ENCODE measurements at places on chromosomes 2 and 18.

- no peak for DNase-seq
These were observed 11.4 kb downstream of the IL1F10 start for GRCh38 chr2:113079131-113079530.

DNA sequence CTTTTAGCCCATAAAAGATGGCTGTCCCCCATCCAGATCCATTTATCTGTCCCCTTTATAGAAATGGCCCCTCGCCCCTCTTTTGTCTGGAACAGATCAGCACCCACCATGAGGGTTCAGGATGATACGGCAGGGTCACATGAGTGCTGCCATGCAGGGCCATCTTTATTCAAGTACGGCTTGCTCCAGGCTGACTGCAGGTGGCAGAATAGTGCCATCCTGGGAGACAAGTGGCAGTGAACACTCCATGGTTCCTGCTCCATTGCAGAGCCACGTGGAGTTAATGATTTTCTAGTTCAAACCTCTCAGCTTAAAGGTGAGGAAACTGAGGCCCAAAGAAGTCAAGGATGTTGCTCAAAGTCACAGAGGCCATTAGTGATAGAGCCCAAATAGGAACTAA is 180.6 kb downstream of the CLIP4 start:
- DNase-seq = no peak

- no peak for DNase-seq
These were observed 1.4 kb downstream of the ELP2 start for GRCh38 chr18:36130883-36131653.

- DNase-seq = no peak
These were observed 266.9 kb downstream of the ZNF385B start for GRCh38 chr2:179594268-179595112.

DNA sequence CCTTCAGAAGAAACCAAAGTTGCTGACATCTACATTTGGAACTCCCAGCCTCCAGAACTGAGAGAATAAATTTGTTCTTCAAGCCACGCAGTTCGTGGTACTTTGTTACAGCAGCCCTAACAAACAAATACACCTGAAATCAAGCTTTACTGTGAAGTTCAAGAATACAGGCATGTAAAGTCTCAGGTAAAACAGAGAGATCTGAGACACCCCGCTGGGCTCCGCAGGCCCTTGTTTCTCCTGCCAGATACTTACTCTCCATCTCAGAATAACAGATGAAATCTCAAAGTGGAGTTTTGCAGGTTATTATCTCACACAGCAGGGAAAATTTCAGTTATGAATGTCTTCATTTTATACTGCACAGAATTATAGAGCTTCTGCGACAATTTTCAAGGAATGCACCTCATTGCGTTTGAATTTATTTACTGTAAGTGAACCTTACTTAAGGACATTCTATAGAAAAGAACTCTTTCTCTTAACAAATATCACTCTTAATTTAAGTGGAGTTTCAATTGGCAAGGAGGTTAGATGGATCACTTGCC is 492.4 kb upstream of the LRATD1 start:
- no peak for DNase-seq

DNA sequence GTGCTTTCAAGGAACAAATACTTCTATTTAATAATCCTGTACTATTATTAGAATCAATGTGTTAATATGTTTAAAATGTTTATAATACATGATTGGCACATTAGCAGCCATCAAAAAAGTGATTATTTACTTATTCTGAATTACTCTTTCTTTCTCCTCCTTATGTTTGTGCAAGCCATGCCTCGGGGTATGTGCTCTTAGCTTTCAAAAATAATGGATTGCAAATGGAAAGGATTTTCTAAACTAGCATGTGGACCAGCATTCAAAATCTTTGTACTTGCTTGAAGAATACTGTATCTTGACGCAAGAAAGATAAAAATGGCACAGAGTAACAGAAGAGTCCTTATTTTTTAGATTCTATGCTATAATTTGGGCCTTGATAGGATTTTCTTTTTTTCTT is 156.5 kb downstream of the CDH7 start:
- no peak for DNase-seq

- DNase-seq = no peak
These were observed 111.5 kb upstream of the RNU4ATAC start for GRCh38 chr2:121419081-121419699.

GRCh38 chr2:140593132-140593531 is 1537.7 kb downstream of the LRP1B start:
- no peak for DNase-seq

DNA sequence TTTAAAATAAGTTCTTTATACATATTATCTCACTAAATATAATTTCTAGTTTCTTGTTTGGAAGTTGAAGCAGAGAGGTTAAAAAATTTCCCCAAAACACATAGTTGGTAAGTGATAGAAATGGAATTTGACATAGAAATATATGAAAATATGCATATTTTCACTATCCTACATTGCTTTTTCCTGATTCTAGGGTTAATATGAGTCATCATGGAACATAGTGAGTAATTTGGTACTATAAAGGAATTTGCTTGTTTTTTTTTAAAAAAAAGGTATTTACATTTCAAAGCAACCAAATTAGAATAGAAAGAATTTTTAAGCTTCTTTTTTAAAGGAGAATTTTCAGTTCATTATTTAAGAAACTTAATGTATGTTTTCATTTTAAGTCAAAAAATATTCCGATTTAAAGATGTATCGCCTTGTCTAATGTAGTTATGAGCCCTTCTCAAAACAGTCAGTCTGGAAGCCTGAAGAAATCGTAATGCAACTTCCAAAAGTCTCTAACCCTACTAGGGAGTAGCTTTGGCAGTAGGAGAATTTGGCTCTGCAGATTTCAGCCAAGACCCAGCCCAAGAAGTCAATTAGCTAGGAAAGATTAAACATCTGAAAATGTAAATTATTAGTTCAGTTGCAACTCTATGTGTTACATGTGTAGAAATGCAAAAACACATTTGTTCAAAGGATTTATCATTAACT is 147.3 kb downstream of the RDH14 start:
- no peak for DNase-seq

DNA sequence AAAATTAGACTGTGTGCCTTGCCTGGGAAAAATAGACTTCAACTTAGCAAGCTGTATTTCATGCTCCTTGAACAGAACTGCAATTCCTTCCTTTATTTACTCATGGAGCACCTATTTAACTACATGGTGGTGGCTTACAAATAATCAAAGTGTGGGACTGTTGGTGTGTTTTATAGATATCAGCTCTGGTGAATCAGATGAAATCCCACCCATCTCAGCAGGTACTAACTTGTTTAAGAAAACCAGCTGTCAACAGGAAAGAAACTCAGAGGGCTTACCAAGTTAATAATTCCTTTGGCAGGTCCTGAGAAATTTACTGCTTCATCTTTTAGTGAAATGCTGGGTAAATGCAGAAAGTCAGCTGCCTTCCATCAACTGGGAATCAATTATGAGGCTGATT is 830.6 kb downstream of the SLC4A3 start:
- DNase-seq = no peak

DNA sequence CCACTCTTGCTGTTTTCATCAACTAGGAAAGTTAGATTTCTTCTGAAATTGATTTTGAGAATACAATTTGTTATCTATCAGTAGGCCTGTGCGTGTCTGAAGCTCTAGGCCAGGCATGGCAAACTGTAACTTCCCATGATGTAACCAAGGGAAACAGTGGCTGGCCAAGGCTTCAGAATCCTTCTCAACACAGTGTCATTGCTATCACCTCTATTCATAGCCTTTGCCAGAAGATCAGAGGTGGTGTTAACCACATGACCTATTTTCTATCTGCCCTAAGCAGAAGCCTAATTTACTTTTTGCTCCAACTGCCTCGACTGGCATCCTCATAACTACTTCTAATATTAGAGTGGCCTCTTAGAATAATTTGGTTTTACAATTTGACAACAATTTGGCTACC is 2.5 kb downstream of the ITGB6 start:
- DNase-seq = no peak

- DNase-seq = no peak
These were observed 54.6 kb upstream of the CYTIP start for GRCh38 chr2:157498483-157498882.

DNA sequence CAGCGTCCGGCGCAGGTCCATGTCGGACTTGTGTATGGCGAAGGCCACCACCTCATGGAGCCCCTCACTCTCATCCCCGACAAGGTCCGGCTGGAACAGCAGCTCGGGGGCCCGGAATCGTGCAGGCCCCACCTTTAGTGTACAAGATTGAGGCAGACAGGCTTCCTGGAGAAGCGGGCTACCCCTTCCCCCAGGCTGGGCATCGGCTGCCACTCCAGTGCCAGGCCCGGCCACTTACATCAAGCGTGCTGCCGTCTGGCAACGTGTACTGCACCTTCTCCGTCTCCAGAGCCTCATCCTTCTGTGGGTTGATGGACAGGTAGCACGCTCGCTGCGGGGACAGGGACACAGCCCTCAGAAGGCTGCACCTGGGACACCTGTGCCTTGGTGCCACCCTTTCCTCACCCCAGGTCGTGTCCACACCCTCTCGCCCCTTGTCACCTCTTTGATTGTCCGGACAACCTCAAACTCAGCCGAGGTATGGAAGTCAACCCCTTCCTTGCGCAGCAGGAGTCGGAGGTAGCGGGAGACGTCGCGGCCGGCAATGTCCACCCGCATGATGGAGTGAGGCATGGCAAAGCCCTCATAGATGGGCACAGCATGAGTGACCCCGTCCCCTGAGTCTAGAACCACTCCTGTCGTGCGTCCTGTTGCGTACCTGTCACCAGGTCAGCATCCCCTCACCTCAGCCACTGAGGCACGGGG is 5.7 kb downstream of the ACTR1B start:
- no peak for DNase-seq

DNA sequence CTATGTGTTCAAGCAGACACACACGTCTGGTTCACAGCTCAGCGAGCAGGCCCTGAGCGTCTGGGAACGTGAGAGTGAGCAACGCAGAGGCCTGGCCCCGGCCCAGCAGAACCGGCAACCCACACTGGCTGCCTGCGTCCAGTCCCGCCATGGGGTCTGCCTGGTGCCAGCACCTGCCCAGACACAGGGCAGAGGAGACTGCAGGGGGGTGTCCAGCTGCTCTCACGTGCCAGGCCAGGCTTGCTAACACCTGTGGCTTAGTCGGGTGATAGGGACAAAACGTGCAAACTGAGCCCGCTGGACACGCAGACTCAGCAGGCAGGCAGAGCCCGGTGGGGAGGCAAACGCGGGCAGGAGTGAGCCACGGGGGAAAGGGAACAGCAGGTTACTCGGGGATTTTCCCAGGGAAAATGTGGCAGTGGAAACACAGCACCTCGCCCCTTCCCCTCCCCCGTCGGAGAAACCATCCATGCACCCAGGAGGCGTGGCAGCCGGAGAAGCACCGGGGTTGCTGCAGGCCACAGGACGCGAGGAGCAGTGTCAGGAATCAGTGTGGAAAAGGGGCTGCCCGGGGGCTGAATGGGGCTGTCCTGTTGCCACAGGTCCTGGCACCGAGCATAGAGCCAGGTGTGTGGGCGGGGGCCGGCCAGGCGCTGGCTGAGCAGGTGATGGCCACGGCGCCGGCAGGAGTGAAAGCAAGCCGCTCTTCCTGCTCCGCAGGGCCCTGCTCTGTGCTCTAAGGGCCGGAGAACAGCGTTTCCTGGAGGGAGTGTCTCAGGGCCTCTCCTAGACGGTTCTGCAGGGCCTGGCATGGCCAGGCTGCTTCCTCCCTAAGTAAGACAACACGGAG is 154.7 kb downstream of the HDAC4 start:
- no peak for DNase-seq

- DNase-seq = no peak
These were observed 24.3 kb upstream of the REL start for GRCh38 chr2:60857056-60857455.

DNA sequence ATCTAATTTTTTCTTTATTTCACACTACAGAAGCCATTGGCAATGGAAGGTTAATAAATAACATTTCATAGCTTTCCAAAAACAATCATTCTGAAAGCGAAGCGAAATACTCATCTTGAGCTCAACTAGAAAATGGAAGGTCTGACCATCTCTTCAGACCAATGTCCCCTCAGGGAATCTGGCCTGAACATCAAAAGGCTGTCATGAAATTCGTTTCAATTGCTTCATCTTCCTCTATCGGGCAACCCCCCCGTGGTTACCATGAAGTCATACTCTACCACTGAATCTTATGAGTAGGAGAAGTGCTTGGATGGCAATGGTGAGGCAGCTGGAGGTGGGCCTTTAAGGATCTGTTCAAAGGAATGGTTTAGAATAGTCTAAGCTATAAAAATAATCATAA is 22.9 kb upstream of the CYTIP start:
- DNase-seq = no peak

DNA sequence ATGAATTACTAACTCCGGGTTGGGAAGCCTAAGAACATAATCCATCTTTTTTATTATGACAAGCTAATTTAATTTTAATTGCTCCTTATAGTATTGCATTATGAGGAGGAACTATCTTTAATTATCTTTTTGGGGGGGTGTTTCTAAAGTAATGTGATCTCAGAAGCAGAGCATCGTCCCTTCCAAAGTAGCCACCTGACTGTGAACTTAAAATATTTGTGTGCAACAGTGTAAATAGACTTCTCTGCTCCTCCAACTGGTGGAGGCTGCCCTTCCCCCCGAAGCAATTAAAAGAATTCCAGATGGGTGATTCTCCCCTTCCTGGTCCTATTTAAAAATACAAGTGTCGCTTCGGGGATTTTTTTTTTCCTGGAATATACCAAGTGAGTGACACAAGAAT is 55.7 kb downstream of the TCF7L1 start:
- no peak for DNase-seq

GRCh38 chr2:46985512-46985911 is 69.9 kb upstream of the MCFD2 start:
- DNase-seq = no peak

- DNase-seq = no peak
These were observed 285.5 kb upstream of the NETO1 start for GRCh38 chr18:73153271-73153670.

GRCh38 chr18:47591429-47591828 is 339.0 kb downstream of the SMAD2 start:
- DNase-seq = no peak

- DNase-seq = no peak
These were observed 40.8 kb downstream of the RAB10 start for GRCh38 chr2:26074676-26075075.

- DNase-seq = no peak
These were observed 37.4 kb upstream of the NOL4 start for GRCh38 chr18:34261865-34262780.

- DNase-seq = no peak
These were observed 105.5 kb downstream of the COLEC12 start for GRCh38 chr18:394987-395362.

GRCh38 chr2:196159221-196159892 is 12.0 kb downstream of the STK17B start:
- DNase-seq = no peak

DNA sequence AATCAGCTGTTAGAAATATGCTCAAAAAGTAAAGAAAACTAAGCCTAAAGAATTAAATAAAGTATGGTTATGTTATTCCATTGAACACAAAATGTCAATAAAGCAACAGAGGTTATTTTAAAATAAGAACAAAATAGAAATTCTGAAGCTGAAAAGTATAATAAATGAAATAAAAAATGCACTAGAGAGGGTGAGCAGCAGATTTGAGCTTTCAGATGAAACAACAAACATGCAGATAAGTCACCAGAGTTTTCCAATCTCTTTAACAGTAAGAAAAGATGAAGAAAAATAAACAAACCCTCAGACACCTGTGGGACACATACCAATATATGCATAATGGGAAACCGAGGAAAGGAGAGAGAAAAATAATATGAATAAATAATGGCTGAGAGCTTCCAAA is 70.3 kb upstream of the SLC9A2 start:
- DNase-seq = no peak

All from activated naive CD4-positive, alpha-beta T cell (primary cell).